ENCODE measurements at places on chromosomes 7 and 10. TPM values are rescaled to one million over a fixed set of nuclear protein-coding genes. Genes with fewer than 3 reads are reported as not detected.

The STRIP2 gene
- 10.0 TPM for total RNA-seq

The TMEM225B gene
- 0.59 TPM for total RNA-seq

The PGAM2 gene
- total RNA-seq, result not detected

The CYP3A7 gene
- not detected for total RNA-seq

The DNA2 gene
- 10.5 TPM for total RNA-seq

The DLX5 gene
- total RNA-seq, result not detected

The PSD gene
- total RNA-seq, result 0.43 TPM

The OR2A5 gene
- not detected for total RNA-seq

The NACAD gene
- 0.29 TPM for total RNA-seq

The UBE2D4 gene
- total RNA-seq, result 10.7 TPM

The HKDC1 gene
- 21.3 TPM for total RNA-seq

The AGAP3 gene
- total RNA-seq, result 72.2 TPM

The FRA10AC1 gene
- total RNA-seq, result 6.2 TPM

The PRPS1L1 gene
- not detected for total RNA-seq

The EN2 gene
- total RNA-seq, result 1.0 TPM

The NPTX2 gene
- 0.09 TPM for total RNA-seq

The DYNC1I1 gene
- total RNA-seq, result 0.20 TPM

The AGFG2 gene
- total RNA-seq, result 15.0 TPM

The MKX gene
- total RNA-seq, result not detected

The ADAMTS14 gene
- total RNA-seq, result 0.07 TPM

The LOXL4 gene
- total RNA-seq, result 1.6 TPM

The SPDYE5 gene
- not detected for total RNA-seq

The FZD8 gene
- total RNA-seq, result 8.7 TPM

The OR13A1 gene
- total RNA-seq, result not detected

The NPSR1 gene
- not detected for total RNA-seq

The CTAGE15 gene
- total RNA-seq, result not detected

The LRRC61 gene
- total RNA-seq, result not detected

The TWIST1 gene
- 3.2 TPM for total RNA-seq

The TMUB1 gene
- 62.9 TPM for total RNA-seq

The CDC14C gene
- total RNA-seq, result not detected

The AKR1C3 gene
- total RNA-seq, result 1,414 TPM

The ENTPD1 gene
- total RNA-seq, result not detected
